ENCODE measurements at places on chromosomes 12 and 14. TPM values are rescaled to one million over a fixed set of nuclear protein-coding genes. Genes with fewer than 3 reads are reported as not detected.

DNA sequence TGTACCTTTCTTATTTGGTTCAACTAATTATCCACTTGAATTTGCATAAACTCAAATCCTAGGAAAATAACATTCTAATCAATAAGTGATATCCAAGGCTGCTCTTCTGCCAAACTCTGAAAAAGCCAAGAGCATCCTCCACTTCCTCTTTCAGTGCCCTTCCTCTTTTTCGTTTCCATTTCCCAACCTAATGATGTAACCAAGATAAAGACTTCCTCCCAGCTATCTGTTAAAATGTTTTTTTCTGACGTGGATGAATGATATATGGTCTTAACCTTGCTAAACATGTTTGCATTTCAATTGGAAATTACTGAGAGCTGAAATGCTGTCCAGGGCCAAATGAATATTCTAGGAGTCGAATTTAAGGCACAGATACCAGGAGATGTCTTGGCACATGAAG, 459.5 kb upstream of the PDE3A start:
- no peaks in the 10 kb centered on the region for H3K36me3 ChIP-seq
- H3K27me3 ChIP-seq, result no peaks in the 10 kb centered on the region

The ITFG2 gene
- 43.0 TPM for total RNA-seq

DNA sequence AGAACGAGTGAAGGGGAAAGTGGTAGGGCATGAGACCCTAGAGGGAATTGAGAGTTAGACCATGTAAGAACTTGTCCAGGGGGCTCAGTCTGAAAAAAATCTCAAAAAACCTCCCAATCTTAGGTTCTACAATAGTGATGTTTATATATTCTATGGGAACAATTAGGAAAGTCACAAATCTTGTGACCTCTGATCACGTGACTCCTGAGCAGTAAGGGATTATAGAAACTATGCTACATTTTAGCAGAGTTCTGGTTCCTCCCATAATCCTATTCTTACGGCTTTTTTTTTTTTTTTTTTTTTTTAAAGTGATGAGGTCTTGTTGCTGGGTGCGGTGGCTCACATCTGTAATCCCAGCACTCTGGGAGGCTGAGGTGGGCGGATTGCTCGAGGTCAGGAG, 5.8 kb downstream of the ADCK1 start:
- no peak overlapping the region for H3K27ac ChIP-seq
- H3K27me3 ChIP-seq, result no peaks in the 10 kb centered on the region
- no peaks in the 10 kb centered on the region for H3K36me3 ChIP-seq
- no peak overlapping the region for H3K4me3 ChIP-seq
- no peaks in the 10 kb centered on the region for H3K4me1 ChIP-seq

The TAS2R9 gene
- not detected for total RNA-seq

The ANO4 gene
- 1.9 TPM for total RNA-seq

DNA sequence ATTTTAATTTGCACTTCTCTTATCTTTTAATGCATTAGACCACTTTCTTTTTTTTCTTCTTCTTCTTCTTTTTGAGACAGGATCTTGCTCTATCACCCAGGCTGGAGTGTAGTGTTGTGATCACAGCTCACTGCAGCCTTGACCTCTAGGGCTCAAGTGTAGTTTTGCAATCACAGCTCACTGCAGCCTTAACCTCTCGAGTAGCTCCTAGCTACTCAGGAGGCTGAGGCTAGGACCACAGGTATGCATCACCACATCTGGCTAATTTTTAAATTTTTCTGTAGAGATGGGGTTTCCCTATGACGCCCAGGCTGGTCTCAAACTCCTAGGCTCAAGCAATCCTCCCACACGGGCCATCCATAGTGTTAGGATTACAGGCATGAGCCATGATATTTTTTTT, 12.7 kb downstream of the TMED8 start:
- H3K27ac ChIP-seq, result no peak overlapping the region
- no peaks in the 10 kb centered on the region for H3K27me3 ChIP-seq
- DNase-seq, result no peak
- peaks cover 1% of the 10 kb centered on the region for H3K36me3 ChIP-seq
- no peaks in the 10 kb centered on the region for H3K4me1 ChIP-seq

GRCh38 chr12:101939856-101940265, 62.5 kb downstream of the DRAM1 start:
- H3K27ac ChIP-seq, result no peak overlapping the region
- H3K4me1 ChIP-seq, result peaks cover 3% of the 10 kb centered on the region
- H3K4me3 ChIP-seq, result no peak overlapping the region
- H3K36me3 ChIP-seq, result no peaks in the 10 kb centered on the region
- peak; percentile 88 for DNase-seq
- H3K27me3 ChIP-seq, result no peaks in the 10 kb centered on the region

DNA sequence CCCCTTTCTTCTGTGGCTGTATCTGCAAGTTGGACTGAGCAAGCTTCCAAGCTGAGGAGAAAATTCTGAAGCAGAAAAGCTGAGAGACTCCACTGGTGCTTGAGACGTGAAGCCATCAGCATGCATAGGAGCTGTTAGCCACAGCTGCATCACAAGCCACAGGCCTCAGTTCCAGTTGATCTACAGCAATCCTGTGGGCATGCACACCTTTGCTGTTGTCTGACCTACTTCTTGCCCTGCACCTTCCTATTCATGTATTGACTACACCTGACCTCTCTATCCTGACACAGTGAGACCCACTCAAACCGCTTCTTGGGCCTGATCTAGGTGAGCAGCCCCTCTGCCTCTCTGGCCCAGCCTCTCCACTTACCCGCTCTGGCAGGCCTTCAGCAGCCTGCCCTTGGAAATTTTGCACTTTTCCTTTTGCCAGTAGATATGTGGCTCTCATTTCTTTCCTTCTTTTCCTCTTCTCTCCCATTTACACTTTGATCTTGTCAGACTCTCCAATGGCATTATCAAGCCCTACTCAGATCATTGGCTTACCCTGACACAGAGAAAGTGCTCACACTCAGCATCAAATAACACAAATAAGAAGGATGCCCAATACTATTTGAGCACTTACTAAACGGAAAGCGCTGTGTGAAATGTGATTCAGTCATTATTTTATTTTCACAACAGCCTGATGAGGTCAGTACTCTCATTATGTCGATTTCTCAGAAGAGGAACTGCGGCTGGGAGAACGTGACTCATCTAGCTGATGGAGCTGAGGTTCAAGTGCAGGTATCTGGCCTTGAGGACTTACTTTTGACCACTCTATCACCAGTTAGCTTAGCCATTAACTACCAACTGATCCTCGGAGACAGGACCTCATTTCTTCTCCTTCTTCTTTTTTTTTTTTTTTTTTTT, 21.9 kb upstream of the PTGR2 start:
- H3K4me1 ChIP-seq, result peaks cover 11% of the 10 kb centered on the region
- H3K36me3 ChIP-seq, result no peaks in the 10 kb centered on the region
- H3K27me3 ChIP-seq, result no peaks in the 10 kb centered on the region

DNA sequence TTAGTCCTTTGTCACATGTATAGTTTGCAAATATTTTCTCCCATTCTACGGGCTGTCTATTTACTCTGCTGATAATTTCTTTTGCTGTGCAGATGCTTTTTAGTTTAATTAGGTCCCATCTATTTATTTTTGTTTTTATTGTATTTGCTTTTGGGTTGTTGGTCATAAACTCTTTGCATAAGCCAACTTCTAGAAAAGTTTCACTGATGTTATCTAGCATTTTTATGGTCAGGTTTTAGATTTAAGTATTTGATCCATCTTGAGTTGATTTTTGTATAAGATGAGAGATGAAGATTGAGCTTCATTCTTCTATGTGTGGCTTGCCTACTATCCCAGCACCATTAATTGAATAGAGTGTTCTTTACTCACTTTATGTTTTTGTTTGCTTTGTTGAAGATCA, 1008.4 kb upstream of the ATXN7L3B start:
- H3K27me3 ChIP-seq, result no peaks in the 10 kb centered on the region
- H3K4me1 ChIP-seq, result no peaks in the 10 kb centered on the region
- H3K36me3 ChIP-seq, result no peaks in the 10 kb centered on the region
- DNase-seq, result no peak
- H3K27ac ChIP-seq, result no peak overlapping the region

The MED13L gene
- 112 TPM for total RNA-seq

The FLRT2 gene
- total RNA-seq, result 53.7 TPM

The SOAT2 gene
- total RNA-seq, result 0.21 TPM

GRCh38 chr12:53991077-53991460, 6.1 kb downstream of the HOXC10 start:
- no peak overlapping the region for H3K27ac ChIP-seq
- no peak overlapping the region for H3K4me3 ChIP-seq
- H3K4me1 ChIP-seq, result no peaks in the 10 kb centered on the region
- DNase-seq, result no peak
- peaks cover 91% of the 10 kb centered on the region for H3K27me3 ChIP-seq

The SIRT4 gene
- total RNA-seq, result 5.9 TPM

DNA sequence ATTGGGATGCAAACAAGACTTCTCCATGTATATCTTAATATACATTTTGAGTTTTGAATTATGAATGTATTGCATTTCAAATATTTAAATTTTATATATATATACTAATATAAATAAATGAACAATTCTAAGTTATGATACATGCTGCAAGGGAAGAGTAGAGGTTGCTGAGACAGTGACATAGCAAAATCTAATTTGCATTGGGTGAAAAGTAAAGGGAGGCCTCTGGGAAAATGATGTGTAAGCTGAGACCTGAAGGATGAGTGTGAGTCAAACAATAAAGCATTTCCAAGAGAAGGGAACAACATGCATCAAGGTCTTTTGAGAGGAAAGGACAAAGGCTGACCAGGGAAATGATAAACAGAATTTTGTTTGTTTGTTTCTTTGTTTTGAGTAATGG, 62.9 kb upstream of the PTPRQ start:
- no peaks in the 10 kb centered on the region for H3K36me3 ChIP-seq
- peaks cover 16% of the 10 kb centered on the region for H3K4me1 ChIP-seq
- H3K4me3 ChIP-seq, result no peak overlapping the region
- DNase-seq, result no peak
- H3K27ac ChIP-seq, result no peak overlapping the region
- no peaks in the 10 kb centered on the region for H3K27me3 ChIP-seq

GRCh38 chr12:101743242-101743641, 4.0 kb upstream of the SYCP3 start:
- H3K36me3 ChIP-seq, result peaks cover 10% of the 10 kb centered on the region
- H3K27ac ChIP-seq, result no peak overlapping the region
- H3K4me1 ChIP-seq, result no peaks in the 10 kb centered on the region
- DNase-seq, result no peak
- no peak overlapping the region for H3K4me3 ChIP-seq

The ESR2 gene
- 0.55 TPM for total RNA-seq

The M6PR gene
- 153 TPM for total RNA-seq

The SOX5 gene
- total RNA-seq, result 13.0 TPM

GRCh38 chr14:101585211-101585610, 23.9 kb downstream of the DIO3 start:
- H3K36me3 ChIP-seq, result no peaks in the 10 kb centered on the region
- H3K27ac ChIP-seq, result no peak overlapping the region
- DNase-seq, result no peak
- H3K27me3 ChIP-seq, result peaks cover 3% of the 10 kb centered on the region

DNA sequence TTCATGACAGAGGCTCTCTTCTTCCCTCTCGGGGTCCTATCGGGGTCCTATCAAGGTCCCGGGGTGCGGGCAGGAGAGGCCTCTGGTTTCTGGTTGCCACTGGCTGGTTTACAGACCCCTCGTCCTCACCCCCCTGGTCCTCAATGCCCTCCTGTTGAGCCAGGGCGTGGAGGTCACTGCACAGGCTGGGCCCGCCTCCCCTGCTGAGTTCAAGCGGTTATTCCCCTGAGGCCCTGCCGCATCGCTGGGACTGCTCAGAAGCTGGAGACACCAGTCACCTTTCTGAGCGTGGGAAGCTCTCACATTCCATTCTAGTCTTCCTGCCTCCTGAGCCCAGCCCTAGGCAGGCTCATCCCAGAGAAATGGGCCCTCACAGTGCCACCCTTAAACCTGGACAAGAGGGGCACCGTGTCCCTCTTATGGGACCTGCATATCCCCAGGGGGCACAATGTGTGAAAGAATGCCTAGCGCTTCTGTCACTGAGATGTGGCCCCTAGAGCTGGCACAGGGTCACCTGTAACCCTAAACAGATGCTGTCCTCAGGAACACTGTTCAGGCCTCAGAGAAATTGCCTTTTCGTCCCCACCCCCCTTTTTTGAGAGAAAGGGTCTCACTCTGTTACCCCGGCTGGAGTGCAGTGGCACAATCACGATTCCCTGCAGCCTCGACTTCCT, 177.7 kb upstream of the RGS6 start:
- H3K4me1 ChIP-seq, result no peaks in the 10 kb centered on the region
- no peaks in the 10 kb centered on the region for H3K36me3 ChIP-seq
- no peaks in the 10 kb centered on the region for H3K27me3 ChIP-seq
- no peak overlapping the region for H3K27ac ChIP-seq
- no peak overlapping the region for H3K4me3 ChIP-seq

The NDRG2 gene
- total RNA-seq, result 112 TPM

GRCh38 chr14:80636071-80636470, 305.5 kb downstream of the CEP128 start:
- DNase-seq, result no peak
- H3K4me1 ChIP-seq, result no peaks in the 10 kb centered on the region
- H3K36me3 ChIP-seq, result no peaks in the 10 kb centered on the region
- H3K27me3 ChIP-seq, result no peaks in the 10 kb centered on the region
- H3K27ac ChIP-seq, result no peak overlapping the region

The GLT8D2 gene
- 36.5 TPM for total RNA-seq

DNA sequence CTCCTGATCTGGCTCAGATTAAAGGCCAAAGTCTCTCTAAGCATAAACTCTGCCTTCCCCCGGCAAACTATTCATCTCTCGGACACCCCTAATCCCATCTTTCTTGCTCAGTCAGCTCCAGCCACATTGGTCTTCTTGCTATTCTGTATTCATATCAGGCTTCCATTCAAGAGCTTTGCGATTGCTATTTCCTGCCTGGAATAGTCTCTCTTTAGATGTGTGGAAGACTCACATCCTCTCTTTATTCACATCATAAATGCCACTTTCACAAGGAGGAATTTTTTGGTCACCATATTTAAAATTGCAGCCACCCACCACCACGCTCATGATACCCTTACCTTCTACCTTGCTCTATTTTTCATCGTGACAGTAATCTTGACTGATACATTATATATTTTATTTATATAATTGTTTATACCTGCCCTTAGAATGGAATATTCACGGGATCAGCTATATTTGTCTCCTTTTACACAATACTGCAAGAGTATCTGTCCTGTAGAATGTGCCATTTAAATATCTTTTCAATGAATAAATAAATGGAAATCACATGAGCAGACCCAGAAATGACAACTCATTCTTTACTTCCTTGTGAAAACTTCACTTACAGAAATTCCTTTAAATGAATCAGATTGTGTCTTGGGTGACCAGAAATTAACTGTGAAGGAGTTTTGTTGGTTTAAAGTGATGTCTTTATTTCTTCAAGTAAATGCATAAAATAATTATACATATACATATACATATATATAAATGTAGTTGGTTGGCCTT, 780.6 kb upstream of the FLRT2 start:
- no peak overlapping the region for H3K27ac ChIP-seq
- H3K4me3 ChIP-seq, result no peak overlapping the region
- H3K4me1 ChIP-seq, result no peaks in the 10 kb centered on the region

The GRIP1 gene
- total RNA-seq, result 1.3 TPM

GRCh38 chr12:75606956-75607355, 95.5 kb upstream of the KRR1 start:
- no peak for DNase-seq
- H3K27me3 ChIP-seq, result no peaks in the 10 kb centered on the region
- no peaks in the 10 kb centered on the region for H3K36me3 ChIP-seq
- no peaks in the 10 kb centered on the region for H3K4me1 ChIP-seq
- no peak overlapping the region for H3K27ac ChIP-seq

The PCED1B gene
- 2.2 TPM for total RNA-seq

- no peaks in the 10 kb centered on the region for H3K4me1 ChIP-seq
- H3K36me3 ChIP-seq, result no peaks in the 10 kb centered on the region
- no peak overlapping the region for H3K27ac ChIP-seq
- no peak for DNase-seq
Observed at GRCh38 chr14:75493592-75494087, 28.6 kb upstream of the BATF start.

The OVCH1 gene
- total RNA-seq, result not detected

The VRTN gene
- 0.06 TPM for total RNA-seq

GRCh38 chr12:93225094-93225493, 152.6 kb upstream of the NUDT4 start:
- no peaks in the 10 kb centered on the region for H3K36me3 ChIP-seq
- H3K4me1 ChIP-seq, result no peaks in the 10 kb centered on the region
- H3K4me3 ChIP-seq, result no peak overlapping the region
- H3K27ac ChIP-seq, result no peak overlapping the region

The TSPAN8 gene
- total RNA-seq, result 7.1 TPM
